Kidney capillary endothelial cell (primary cell): ENCODE measurements at places on chromosomes 16 and 17.

- no peak for DNase-seq
These were observed 136.0 kb downstream of the SDK2 start for GRCh38 chr17:73508057-73508930.

- DNase-seq = no peak
These were observed 53.0 kb downstream of the WNT3 start for GRCh38 chr17:46765453-46765852.

DNA sequence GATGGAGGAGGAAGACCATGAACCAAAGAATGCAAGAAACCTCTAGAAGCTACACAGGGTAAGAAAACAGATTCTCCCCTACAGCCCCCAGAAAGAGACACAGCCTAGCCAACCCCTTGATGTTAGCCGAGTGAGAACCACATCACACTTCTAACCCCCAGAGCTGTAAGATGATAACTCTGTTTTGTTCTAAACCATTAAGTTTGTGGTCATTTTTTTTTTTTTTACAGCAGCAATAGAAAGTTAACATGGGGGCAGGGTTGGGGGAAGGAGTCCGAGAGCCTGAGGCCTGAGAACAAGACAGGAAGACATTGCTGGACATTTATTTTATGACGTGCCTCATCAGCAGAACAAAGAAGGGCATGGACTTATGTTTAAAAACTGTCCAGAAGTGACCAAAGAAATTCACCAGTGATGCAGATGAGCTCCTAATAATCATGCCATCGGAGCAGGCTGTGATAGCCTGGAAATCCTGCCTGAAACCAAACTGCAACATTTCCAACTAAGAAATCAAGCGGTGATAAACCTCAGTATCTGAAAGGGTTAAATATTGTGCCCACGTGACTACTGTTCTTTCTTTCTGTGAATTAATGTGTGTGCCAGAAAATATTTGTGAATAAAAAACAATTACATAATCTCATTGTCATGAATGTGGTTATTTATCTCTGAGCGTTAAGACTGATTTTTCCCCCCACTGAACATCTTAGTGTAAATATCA, 1.1 kb downstream of the ABCA9 start:
- DNase-seq = no peak

DNA sequence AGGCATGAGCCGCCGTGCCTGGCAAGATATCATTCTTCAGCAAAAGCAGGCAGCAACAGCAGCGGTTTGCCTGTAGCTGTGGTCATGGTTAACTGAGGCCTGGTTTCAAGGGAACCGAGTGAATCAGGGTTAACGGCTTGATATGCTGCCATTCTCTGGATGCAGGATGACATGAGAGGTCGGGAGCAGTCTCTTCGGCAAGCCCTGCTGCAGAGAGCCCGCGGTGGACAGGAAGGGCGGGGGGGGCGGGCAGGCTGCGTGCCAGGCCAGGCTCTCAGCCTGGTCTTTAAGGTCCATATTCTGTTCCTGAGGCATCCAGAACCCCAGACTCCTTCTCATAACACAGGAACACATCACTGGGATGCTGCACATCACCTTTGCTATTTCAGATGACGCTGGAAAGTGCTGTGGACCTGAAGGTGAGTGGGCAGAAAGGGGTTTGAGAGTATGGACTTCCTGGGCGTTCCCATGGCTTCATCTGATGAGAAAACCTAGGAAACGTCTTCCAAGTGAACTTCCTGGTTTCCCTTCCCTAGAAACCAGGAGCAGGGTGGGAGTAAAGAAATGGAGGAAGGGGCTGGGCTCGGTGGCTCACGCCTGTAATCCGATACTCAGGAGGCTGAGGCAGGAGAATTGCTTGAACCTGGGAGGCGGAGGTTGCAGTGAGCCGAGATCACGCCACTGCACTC, 165.6 kb upstream of the RPH3AL start:
- peak; percentile 44 for DNase-seq

- no peak for DNase-seq
These were observed 52.9 kb upstream of the PVALEF start for GRCh38 chr17:81112450-81112849.

- DNase-seq = no peak
These were observed 140.3 kb upstream of the FOXF1 start for GRCh38 chr16:86370062-86370461.

GRCh38 chr17:57605675-57606105, 139.4 kb downstream of the CCDC182 start:
- DNase-seq = no peak

GRCh38 chr17:14775731-14776492, 475.0 kb downstream of the HS3ST3B1 start:
- DNase-seq = no peak

DNA sequence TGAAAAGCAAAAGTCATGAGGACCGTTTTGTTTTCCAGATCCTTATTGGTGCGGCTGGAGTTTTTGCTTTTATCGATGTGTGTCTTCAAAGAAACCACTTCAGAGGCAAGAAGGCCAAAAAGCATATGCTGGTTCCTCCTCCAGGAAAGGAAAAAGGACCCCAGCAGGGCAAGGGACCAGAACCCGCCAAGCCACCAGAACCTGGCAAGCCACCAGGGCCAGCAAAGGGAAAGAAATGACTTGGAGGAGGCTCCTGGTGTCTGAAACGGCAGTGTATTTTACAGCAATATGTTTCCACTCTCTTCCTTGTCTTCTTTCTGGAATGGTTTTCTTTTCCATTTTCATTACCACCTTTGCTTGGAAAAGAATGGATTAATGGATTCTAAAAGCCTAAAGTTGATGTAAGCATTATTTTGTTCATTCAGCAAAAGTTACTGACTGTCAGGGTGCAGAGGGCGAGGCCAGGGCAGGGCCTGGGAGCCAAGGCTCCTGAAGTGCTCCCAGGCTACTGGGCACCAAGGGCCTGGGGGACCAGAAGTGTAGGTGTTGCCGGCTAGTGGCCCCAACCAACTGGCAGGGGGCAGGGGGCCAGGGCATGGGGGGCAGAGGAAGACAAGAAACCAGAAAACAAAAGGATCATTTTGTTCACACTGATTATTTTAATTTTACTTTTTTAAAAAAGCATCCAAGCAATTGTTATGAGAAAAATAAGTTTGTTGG, 8.8 kb downstream of the CMTM2 start:
- DNase-seq = no peak
